Stimulated activated CD4-positive, alpha-beta T cell treated with anti-CD3 and anti-CD28 coated beads, Interleukin-2, amount 100 ng/mL, for 4 hours (primary cell): ENCODE measurements at places on chromosomes 7 and 10.

DNA sequence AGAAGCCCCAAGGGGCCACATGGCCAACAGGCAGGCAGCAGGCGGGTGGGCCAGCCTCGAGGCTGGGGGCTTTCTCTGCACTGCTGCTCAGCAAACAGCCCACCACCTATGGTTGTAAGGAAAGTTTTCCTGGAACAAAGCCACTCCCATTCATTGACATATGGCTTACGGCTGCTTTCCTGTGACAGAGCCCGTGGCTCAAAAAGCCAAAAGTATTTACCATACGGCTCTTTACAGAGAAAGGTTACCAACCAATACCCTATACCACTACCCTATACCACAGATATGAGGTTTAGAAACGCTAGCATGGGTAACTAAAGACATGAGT, 152.7 kb downstream of the MAD1L1 start:
- no peak for DNase-seq

DNA sequence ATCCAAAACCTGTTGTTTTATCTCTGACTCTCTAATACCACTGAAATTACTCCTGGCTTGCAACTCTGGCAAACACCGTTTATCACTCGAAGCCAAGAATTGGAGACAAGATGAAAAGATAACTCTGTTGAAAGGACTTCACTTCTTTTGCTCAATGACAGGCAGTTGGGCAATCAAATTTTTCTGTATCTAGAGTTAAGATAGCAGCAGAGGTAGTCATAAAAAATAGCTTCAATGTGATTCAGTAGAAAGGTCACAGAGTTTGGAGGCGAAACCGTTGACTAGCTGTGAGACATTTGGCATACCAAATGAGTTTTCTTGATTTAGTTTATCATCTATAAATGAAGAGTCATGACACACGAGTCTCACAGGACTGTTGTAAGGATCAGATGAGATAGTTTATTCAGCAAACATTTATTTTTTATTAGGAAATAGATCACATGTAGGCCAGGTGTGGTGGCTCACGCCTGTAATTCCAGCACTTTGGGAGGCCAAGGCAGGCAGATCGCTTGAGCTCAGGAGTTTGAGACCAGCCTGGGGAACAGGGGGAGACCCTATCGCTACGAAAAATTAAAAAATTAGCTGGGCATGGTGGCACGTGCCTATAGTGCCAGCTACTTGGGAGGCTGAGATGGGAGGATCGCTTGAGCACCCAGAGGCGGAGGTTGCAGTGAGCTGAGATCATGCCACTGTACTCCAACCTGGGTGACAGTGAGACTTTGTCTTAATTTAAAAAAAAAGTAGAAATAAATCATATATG, 23.6 kb downstream of the AKR1B1 start:
- DNase-seq = no peak

- no peak for DNase-seq
These were observed 43.8 kb upstream of the GPR26 start for GRCh38 chr10:123622381-123622780.

GRCh38 chr10:23190872-23191763, 994 bp upstream of the PTF1A start:
- no peak for DNase-seq

- no peak for DNase-seq
These were observed 1.6 kb downstream of the MEOX2 start for GRCh38 chr7:15684871-15685270.

GRCh38 chr10:96089116-96089515, 41.0 kb upstream of the ZNF518A start:
- DNase-seq = no peak

DNA sequence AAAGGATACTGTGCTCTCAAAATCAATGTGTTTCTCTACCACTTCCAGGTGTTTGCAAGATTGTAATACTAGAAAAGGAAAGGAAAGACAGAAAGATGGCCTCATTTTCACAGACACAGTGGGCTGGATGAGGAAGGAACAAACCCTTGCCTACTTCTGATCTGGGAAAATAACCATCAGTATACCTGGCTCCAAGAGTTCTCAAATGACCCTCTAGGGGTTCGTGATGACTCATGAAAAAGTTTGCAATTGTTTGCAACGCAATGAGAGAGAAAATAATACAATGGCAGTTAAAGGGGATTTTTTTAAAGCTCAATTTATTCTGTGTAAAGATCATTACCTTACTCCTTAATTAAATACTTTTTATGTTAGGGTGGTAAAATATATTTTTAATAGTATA, 197.6 kb upstream of the INHBA start:
- no peak for DNase-seq

GRCh38 chr7:116492654-116493109, 6.9 kb upstream of the CAV2 start:
- DNase-seq = no peak

- DNase-seq = no peak
These were observed 111.0 kb downstream of the MICALL2 start for GRCh38 chr7:1348096-1348822.

DNA sequence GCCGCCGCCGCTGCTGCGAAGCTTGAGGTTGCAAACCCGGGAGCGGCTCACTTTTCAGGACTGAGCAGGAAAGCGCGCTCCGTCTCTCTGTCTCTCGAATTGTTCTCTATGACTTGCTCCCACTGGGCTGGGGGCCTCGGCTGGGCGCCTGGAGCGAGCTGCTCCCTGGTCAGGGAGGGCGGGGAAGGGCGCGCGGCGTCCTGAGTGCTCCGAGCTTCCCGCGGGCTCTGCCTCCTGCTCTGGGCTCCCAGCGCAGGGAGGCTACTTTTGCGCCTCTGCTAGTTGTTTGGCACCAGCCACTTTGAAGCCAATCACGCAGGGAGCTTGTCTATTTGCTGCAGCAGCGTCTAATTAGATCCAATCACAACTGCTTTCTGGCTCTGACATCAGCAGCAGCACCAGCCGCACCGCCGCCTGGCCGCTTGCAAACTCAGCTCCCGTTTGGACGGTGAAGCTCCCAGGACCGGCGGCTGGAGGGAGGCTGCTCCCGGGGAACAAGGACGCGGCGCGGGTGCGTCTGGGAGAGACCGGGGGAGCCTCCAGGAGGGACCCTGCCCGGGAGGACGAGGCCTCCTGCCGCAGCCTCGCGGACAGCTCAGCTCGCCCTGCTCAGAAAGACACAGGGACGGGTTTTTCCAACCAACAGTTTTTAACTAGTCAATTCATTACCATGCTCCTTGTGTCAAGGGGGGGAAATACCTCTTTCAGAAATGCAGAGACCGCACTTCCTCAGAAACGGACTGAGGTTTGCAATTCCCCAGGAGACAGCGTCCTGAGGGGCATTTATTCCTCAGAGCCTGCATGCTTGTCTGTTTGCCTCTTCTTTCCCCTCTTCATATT, at the start of gene ADARB2:
TSS of gene ADARB2 (minus strand) at position 304 of the 840 bp plus-strand sequence.
- DNase-seq = no peak

DNA sequence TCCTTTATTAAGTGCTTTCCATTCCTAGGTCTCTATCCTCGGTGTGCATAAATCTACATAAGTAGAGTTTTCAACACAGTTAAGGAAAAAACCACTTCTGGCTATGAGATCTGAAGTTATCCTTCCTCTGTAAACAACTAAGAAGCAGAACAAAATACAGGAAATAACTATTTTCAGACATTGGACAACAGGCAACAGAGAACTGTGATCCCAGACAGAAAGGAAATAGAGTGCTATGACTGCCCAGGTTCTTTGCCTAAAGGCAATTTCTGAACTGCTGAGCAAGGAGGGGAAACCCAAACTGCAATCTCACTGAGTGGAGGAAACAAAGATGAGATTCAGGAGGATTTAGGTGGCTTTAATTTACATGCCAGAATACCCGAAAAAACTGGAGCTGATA, 285.4 kb downstream of the SNX13 start:
- no peak for DNase-seq

DNA sequence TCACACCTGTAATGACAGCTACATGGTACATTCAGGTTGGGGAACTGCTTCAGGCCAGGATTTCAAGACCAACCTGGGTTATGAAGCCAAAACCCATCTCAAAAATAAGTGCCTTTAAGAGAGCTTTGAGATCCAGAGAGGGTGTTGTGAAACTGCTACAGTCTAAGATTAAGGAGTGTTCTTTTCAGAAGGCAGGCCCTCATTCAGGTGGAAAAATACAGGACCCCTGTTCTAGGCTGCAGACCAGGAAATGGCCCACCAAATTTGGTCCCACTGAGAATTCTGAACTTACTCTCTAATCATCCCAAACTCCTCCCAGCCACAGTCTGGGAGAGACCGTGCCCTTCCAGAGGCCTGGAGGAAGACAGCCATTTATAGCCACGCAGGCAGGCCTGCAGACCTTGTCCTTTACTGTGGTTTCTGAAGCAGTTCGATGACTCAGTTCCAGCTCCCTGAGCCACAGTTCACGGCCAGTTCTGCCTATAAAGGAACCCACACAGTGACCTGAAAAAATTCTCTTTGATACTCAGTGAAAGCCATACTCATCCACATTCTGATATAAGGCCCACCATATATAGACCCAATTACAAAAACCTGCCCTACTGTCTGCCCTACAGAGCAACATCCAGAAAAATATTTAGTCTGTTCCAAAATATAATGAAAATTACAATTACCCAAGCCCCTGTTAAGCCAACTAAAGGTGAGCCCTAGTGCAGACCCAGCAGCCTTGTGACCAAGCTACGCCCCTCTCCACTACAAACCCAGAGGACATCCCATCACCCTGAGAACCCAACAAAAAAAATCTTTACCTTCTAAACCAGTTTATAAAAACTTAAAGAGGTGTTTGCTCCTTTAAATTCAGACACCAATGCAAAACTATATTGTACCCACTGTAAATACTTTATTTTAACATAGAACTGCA, 21.2 kb downstream of the ZNF680 start:
- DNase-seq = no peak

DNA sequence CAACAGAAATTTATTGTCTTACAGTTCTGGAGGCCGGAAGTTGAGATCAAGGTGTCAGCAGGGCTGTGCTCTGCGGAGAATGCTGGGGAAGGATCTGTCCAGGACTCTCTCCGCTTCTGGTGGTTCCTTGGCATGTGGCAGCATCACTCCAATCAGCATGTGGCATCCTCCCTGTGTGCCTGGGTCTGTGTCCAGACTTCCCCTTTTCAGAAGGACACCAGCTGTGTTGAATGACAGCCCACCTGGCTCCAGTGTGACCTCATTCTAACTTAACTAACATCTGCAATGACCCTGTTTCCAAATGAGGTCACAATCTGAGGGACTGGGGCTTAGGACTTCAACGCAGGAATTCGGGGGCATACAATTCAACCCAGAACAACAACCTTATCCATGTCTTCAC, 141.9 kb downstream of the BMS1 start:
- DNase-seq = no peak

DNA sequence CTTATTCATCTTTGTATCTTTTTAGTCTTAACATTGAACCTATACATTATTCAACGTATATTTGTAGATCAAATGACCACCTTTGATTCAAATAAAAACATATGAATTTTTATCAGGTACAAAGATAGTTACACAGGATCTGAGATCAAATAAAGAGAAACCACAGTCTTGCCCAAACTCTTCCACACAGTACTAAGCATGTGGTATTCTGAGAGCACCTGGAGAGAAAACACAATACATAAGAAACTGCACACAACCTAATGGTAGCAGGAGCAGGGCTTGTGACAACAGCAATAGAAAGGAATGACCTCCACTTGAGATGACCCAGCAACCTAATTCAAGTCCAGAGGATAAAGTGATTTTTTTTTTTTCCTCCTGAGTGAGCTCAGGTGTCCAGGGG, 6.5 kb upstream of the WASL start:
- no peak for DNase-seq

DNA sequence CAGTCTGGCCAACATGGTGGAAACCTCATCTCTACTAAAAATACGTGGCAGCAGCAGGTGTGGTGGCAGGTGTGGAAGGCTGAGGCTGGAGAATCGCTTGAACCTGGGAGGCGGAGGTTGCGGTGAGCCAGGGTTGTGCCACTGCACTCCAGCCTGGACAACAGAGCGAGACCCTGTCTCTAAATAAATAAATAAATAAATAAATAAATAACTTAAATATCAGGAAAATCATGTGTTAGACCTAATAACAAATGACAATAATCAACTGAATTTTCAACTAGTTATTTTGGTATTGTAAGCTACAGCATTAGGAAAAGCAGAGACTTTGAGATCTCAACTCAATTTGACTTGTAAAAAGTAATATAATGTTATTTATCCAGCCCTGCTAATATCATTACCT, 9.2 kb downstream of the HERPUD2 start:
- no peak for DNase-seq

DNA sequence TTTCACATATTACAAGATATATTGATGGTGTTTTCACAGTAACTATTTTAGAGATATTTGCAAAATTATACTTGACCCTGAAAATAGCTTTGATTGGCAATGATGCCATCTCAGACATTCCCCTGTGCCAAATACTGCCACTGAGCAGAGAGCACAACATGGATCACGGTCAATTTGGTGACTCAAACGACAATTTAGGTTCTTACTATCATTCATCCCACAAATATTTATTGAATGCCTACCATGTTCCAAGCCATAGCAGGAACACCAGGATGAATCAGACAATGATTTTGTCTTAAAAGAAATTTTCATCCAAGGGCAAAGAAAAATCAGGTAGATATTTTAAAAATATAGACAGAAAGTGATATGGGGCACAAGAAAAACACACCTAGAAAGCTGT, 153.2 kb upstream of the ADO start:
- DNase-seq = no peak

- DNase-seq = no peak
These were observed 84.4 kb downstream of the SLIT1 start for GRCh38 chr10:97101166-97101940.

DNA sequence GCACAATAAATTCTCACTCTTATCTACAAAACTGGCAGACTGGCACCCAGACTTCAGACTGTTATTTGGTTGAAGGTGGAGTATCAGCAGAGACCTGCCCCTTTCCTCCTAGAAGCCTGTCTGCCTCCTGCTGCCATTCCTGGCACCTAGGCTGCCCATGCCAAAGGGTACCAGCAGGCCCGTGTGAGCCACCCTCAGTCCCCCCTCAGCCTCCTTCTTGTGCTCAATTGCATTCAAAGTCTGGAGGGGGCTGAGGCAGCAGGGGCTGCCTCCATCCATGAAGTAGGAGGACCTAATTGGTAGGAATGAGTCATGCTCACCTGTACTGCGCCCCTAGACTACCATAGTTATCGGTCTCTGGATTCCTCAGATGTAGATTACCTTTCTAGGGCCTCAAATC, 440.9 kb upstream of the GRM3 start:
- no peak for DNase-seq

DNA sequence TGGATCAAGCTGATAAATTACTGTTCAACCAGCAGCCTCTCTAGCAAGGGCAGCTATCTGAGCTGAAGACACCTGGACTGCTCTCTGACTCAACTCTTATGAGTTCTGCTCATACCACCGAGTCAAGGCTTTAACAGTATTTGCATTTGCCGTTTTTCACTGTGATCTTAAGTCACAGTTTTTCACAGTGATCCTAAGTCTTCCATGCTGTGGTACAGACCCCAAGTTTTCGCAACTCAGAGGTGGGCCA, 31.3 kb downstream of the PIP4K2A start:
- no peak for DNase-seq
